ENCODE measurements at places on chromosomes 11 and 22.

- no peak for DNase-seq
Measured at GRCh38 chr11:28938091-28938490, 829.9 kb downstream of the METTL15 start.

GRCh38 chr11:11461473-11461872 is 108.4 kb upstream of the CSNK2A3 start:
- no peak for DNase-seq

DNA sequence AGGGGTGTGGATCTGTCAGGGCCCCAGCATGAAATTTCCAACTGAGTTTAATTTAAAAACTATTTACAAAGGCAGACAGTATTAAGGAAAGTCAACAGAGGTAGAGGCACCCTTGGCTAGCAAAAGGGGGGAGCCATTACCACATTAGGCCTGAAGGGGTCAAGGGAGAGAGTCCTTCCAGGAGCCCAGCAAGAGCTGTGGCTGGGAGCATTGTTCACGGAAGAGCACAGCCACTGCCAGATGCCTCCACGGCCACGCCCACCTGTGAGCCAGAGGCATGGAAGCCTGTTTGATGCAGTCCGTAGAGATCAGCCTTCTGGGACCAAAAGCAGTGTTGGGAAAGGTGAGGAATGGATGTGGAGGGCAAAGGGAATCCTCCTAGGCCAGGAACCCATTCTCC is 102.6 kb downstream of the GALNT18 start:
- DNase-seq = no peak

DNA sequence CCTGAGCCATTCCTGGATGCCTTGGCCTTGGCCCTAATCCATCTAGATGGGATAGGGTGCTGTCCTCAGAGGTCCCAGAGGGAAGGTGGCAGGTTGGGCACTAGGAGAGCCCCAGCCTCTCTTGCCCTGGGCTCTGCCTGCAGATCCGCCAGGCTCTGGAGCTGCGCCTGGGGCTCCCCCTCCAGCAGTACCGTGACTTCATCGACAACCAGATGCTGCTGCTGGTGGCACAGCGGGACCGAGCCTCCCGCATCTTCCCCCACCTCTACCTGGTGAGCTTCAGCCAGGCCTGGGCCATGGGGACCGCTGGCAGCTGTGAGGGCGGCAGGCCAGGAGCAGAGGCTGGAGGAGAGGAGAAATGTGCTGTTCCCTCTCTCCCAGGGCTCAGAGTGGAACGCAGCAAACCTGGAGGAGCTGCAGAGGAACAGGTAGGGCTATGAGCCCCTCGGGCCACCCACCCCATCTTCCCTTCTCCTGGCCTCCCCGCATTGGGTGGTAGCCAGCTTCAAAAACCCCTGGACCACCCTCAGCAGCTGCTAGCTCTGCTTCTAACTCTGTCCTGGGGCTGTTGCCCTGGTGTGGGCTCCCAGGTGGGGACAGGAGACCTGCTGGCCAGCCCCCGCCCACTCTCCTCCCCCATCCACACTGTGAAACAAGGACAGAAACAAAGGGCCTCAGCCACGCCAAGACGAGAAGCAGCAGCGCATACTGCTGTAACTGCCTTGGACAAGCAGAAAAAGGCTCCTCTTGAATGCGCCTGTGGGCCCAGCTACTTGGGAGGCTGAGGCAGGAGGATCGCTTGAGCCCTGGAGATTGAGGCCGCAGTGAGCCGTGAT is 4.9 kb downstream of the SSH3 start:
- no peak for DNase-seq

GRCh38 chr11:17762309-17762974 is 27.9 kb downstream of the KCNC1 start:
- DNase-seq = no peak

GRCh38 chr22:31861226-31861840 is 83.0 kb upstream of the YWHAH start:
- no peak for DNase-seq

DNA sequence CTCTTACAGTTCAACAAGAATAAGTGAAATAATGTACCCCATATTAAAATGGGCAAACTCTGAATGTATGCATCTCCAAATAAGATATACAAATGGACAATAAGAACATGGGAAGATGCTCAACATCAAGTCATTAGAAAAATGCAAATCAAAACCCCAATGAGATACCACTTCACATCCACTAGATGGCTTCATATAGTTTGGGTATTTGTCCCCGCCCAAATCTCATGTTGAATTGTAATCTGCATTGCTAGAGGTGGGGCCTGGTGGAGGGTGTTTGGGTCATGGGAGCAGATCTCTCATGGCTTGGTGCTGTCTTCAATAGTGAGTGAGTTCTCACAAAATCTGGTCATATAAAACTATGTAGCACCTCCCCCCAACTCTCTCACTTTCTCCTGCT is 5.7 kb downstream of the MPZL2 start:
- DNase-seq = no peak

- no peak for DNase-seq
Measured at GRCh38 chr11:58994171-58994570, 54.9 kb downstream of the GLYATL1 start.

DNA sequence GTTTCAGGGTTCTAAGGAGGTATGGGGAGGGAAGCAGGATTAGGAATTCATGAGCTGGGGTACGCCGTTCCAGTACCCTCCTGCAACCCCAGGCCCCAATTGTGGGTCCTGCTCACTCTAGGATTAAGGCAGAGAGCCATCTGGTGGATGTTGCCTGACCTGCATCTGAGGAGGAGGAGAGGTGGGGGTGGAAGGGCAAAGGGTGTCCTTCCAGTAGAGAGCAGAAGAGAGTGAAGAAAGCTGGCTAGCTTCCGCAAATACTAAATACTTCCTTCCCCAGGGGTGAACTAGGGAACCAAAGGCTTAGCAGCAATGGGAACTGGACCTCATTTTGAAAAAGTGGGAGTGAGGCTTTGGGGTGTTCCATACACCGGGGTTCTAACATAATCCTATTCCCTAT is 10.6 kb downstream of the LRRC51 start:
- DNase-seq = peak; percentile 9

DNA sequence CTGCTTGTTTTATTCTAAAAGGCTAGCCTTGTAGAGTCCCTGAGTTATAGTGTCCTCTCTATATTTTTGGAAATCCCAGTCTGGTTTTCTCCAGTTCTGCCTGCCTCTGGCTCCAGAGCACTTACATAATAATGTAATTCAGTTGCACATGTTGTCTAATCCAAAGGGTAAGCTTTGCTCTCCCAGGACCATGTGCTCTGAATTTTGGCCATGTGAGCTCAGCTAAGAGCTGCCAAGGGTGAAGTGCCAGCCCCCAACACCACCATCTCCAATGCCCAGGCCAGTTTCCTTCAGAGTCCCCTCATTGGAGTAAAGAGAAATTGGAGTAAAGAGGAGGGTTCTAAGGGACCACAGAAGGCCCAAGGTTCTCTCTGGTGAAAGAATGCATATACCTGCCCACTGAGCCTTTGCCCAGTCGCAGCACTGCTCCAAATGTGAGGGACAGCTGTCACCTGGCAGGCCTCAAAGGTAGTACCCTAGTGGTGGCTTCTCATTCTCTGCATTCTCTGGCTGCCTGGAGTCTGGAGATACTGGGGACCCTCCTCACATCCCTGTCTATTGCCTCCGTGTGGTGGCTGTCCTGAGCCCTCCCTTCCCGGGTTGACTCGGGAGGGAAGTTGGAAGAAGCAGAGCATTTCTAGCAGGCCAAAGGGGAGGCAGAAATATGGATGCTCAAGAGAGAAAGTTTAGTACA is 4.9 kb downstream of the CRY2 start:
- no peak for DNase-seq

DNA sequence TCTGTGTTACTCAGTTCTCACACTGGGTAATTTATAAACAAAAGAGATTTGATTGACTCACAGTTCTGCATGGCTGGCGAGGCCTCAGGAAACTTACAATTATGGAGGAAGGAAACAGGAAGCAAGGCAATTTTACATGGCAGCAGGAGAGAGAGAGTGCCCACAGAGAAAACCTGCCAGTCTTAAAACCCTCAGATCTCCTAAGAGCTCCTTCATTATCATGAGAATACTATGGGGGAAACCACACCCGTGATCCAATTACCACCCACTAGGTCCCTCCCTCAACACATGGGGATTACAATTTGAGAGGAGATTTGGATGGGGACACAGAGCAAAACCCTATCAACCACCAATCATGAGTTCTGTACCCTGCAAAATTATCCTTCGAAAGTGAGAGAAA is 1180.8 kb downstream of the JRKL start:
- DNase-seq = no peak

DNA sequence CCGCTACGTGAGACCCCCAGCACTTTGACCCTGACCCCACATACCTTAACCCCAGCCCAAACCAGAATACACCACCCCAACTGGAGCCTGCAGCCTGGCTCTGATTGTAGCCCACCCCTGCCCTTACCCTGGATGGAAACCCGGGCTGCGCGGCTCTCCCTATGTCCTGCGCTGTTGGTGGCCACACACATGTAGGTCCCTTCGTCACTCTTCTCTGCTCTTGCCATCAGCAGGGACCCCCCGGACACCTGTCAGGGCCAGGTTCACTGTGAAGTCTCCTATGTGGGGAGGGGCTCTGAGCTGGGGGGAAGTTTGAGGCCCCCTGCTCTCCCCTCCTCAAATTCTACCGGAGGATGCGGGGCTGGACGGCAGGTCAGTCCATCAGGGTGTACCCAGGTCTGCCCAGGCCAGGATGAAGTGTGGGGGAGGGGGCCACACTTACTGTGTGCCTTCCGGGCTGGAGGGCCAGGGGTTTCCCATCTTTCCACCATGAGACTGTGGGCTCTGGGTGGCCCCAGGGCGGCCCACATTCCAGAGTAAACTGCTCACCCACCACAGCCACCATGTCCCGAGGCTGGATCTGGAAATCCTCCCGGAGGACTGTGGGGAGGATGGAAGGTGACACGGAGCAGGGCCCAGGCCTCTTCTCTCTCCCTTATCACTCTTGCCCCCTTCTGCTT is 1.5 kb downstream of the ROBO4 start:
- DNase-seq = no peak

DNA sequence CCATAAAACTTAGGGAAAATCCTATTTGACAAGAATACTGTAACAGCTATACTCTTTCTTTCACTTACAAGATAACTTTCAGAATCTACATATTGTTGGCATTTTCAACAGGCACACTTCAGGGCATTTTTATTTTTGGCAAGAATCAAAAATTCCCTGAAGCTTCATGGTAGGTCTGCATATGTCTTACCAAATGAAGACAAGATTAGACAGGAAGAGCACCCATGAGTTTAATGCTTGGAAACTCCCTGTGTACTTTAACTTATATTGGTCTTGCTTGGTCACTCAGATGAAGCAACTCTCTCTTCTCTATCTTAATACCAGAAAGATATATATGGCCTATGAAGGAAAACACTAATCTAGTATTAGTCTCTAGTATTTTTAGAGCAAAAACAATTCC is 137.7 kb downstream of the ATG16L2 start:
- DNase-seq = no peak

- DNase-seq = no peak
Measured at GRCh38 chr11:77154381-77155081, 26.5 kb downstream of the MYO7A start.

DNA sequence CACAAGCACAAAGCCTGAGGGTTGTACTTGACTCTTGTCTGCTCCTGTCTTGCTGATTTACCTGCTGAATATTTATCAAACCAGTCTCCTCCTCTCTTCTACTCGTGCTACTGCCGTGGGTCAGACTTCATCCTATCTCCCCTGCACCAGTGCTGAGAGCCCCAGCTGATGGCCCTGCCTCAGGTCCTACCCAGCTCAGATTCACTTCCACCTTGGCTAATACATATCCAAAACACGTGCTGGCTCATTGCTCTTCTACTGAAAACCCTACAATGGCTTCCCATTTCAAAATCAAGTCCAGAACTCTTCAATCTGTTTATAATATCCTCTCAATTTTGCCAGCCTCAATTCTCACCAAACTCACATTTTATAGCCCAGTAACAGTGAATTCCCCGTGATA is 48.3 kb downstream of the RAB30 start:
- no peak for DNase-seq

All from NCI-H748 treated with DMSO at 0.1 percent for 48 hours (cell line).